ENCODE measurements at places on chromosomes 5 and 9.

DNA sequence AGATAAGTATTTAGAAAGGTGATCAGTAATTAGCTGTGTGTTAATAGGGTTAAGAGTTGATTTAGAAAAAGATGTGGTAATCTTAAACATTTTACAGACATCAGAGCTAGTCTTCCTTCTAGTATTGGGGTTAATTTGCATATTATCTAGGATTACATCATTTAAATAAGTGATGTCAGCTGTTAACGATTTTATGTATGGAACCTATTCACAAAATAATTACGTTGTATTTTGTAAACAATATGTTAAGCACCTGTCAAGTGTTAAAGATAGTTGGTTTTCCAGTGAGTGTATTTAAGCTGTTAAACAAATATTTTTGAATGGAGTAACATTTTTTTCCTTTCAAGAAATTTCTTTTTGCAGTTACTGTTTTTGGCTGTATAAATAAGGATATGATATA, 2.2 kb downstream of the DCP2 start:
- DNase-seq, result no peak

DNA sequence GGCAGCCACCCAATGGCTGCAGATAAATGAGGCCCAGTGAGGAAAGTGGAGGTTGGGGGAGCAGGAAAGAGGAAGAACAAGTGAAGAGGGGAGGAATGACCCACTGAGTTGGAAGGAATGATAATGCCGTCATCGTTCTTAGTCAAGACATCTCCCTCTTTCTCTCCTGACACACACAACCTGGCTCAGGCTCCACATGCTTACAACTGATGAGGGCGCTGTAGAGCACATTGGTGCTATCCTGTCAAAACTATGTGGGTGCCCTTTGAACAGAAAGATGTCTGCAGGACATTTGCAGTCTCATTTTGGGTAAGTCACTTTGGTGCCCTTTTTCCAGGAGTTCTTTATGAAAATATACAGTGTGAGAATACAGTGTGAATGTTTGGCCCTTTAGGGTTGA, 5.9 kb downstream of the IFNW1 start:
- DNase-seq, result no peak

- DNase-seq, result no peak
Measured at GRCh38 chr5:17860660-17861315, 226.5 kb downstream of the TAF11L14 start.

GRCh38 chr9:5315187-5315923, 10.8 kb upstream of the RLN2 start:
- no peak for DNase-seq

DNA sequence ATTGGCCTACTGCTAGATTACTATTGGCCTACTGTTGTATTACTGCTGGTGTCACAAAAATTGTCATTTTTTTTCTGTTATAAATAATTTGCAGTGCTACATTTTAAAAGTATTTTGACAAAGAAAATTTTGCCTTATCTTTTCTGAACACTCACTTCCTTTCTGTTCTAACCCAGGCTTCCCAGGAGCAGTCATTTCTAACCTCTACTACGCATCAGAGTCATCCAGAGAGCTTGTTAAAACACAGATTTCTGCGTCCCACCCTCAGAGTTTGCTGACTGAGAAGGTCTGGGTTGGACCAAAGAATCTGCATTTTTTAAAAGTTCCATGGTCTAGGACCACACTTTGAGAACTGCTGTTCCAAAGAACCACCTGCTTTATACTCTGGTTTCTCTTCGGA, 306.1 kb downstream of the GLIS3 start:
- no peak for DNase-seq

DNA sequence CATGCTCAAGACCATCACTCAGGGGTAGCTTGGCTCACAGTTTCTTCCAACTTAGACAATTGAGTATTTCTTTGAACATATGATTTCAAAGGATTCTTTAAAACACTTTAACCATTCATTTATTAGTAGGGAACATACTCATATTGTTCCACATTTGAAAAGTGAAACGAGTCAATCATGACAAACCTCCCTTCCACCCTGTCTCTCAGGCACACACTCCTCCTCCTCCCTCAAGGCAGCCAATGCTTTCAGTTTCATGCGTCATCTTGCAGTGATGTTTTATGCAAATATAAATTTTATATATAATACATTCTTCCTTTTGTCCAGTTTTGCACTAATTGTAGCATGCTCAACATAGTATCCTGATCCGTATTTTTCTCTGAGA, 126.0 kb upstream of the BOD1 start:
- DNase-seq, result no peak

DNA sequence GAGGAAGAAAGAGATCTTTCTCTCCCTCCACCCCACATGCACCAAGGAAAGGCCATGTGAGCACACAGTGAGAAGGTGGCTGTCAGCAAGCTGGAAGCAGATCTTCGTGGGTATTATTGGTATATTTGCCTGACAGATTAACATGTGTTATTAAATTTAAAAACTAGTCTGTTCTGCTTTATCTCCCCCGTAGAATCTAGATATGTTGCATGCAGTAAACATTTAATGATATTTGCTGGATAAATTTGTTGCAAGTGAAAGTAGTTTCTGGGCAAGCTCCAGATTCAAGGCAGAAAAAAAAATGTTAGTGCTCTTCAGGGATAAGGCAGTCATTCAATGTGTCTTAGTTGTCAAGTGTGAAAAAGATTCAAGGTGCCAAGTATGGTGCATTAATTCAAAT, 215.0 kb upstream of the TAS2R1 start:
- DNase-seq, result no peak

DNA sequence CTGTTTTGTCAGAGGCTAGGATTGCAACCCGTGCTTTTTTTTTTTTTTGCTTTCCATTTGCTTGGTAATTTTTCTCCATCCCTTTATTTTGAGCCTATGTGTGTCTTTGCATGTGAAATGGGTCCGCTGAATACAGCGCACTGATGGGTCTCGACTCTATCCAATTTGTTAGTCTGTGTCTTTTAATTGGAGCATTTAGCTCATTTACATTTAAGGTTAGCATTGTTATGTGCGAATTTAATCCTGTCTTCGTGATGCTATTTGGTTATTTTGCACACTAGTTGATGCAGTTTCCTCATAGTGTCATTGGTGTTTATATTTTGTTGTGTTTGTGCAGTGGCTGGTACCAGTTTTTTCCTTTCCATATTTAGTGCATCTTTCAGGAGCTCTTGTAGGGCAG, 36.2 kb upstream of the TAF11L2 start:
- no peak for DNase-seq

DNA sequence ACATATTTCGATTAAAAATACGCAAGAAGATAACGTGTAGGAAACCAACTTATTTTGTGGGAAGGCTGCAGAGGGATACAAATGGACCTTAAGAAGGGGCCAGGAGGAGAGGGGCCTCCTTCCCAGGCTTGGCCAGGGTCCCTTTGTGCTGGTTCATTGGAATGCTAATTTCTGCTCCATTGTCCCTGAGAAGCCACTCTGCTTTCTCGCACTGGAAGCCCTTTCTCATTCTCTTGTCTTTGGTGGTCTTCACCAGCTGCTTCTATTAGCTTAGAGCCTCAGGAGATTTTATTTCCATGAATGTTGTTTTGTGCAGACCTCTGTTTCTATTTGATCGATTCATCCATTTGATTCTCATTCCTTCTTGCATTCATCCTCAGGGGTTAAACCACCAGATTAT, 325.4 kb downstream of the TMEM38B start:
- no peak for DNase-seq

DNA sequence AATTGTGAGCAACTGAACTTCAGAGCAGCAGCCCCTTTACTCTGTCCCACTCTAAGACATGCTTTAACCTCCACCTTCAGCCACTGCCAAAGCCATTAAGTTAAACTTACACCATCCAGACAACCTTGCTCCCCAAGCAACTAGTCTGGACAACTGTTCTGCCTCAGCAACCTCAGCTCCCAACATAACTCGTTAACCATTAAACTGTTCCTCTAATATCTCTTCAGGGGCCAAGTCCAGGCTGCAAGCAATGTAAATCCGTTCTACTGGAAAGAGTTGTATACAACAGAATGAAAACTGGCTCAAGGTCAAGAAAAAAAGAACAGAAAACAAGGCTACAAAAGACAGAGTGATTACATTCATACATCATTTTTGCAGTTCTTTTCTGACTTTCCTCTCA, 131.7 kb upstream of the TARS1 start:
- no peak for DNase-seq

- DNase-seq, result no peak
Measured at GRCh38 chr5:177425196-177425800, 1.2 kb upstream of the GRK6 start.

DNA sequence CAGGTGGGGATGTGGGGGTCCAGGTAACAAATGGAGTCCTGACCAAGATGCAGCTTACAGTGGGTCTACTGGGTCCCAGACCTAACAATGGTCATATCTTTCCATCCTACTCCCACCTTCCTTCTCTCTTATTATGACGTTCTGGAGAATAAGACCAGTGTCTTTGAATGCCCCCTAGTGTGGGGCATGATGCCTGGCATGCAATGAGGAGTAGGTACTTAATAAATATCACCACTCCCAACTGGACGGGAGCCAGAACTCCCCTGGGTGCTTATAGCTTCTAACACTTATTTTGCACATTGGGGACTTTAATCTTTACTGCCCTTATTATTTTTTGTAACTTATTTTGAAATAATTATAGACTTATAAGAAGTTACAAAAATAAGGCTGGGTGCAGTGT, 98.2 kb downstream of the NDFIP1 start:
- no peak for DNase-seq

GRCh38 chr9:120978987-120979386, 52.4 kb upstream of the TRAF1 start:
- no peak for DNase-seq

DNA sequence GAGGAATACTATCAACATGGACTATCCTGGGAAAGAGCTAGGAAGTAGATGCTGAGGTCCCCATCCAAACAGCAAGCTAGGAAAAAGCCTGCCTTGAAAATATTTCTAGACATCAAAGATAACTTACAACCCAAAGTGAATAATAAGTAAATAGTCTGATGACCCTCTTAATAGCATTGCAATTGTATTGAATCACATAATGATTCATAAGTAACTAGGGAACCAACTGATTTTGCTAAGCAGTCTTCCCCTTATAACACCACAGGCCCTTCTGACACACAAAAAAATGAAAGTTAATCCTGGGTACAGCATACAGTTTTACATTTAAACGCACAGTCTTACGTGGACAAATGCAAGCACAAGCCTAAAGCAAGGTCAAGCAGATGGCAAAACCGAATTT, 199.3 kb downstream of the RFK start:
- DNase-seq, result no peak

- no peak for DNase-seq
Measured at GRCh38 chr5:36531401-36531800, 75.0 kb upstream of the SLC1A3 start.

- DNase-seq, result peak; percentile 5
Measured at GRCh38 chr5:19987612-19988361, at the start of gene CDH18. TSS of gene CDH18 (minus strand) at chr5:19988200. CDS start at chr5:19838986, 149,214 bp downstream.

DNA sequence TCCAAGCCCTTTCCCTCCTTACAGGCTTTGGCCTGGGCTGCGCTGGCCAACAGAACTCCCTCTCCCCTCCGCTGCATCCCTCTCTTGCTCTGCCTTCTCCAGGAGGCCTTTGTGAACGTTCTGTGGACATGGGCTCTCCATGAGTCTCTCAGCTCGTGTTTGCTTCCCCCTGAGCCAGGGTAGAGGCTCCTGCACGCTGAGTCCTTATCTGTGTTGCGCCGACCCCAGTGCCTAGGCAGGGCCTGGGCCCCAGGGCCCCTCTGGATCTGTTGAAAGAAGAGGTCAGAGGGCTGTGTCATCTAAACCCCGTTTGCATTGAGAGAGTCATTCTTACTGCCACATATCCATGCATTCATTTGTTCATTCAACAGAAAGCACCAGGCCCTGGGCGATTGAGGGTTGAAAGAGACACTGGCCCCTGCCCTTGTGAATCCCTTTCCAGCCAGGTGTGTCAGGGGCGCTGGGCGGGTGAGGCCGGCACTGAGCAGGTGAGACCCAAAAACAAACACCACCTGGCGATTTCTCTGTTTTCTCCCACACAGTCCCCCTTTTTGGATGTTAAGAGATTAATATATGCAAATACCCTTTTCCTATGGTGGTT, 111.2 kb upstream of the IER5L start:
- DNase-seq, result no peak

- no peak for DNase-seq
Measured at GRCh38 chr9:131465401-131465800, 37.3 kb upstream of the POMT1 start.

DNA sequence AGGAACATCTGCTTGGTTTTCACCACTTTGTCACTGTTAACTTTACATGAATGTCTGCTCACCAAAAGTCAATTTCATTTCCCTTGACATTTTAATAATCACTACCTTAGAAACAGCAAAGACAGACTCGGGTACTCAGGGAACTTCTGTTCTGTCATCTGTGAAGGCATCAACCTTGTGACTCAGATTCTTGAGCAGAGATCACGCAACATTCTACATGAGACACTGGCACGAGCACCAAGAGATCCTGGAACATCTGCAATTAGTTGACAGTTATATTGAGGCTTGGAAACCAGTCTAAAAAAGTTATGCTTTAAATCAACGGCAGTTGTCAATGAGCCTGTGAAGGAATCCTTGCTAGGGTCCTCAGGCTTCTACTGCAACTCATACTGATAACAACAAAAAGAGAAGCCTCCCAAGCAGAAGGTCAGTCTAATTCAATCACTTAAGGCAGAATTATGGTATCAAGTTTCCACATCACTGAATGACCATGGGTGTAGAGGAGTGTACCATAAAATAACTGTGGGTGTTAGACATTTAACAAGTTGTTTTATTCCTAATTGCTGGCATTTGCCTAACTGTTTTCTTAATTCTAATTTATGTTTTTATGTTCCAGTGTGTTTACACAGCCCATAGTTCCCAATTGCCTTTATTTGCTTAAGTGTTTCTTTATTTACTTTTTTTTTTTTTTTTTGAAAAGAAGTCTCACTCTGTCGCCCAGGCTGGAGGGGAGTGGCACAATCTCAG, 3.3 kb upstream of the PBX3 start:
- DNase-seq, result peak; percentile 12

- DNase-seq, result peak; percentile 85
Measured at GRCh38 chr9:34651876-34652601, at the start of gene IL11RA. TSS of gene IL11RA (plus strand) at chr9:34652185. CDS start at chr9:34655218, 3,033 bp downstream.

GRCh38 chr9:96015876-96016686, 140.6 kb downstream of the ERCC6L2 start:
- DNase-seq, result no peak

GRCh38 chr5:107418071-107418470, 252.7 kb downstream of the EFNA5 start:
- no peak for DNase-seq
